ENCODE measurements at places on chromosomes 7 and 10.

DNA sequence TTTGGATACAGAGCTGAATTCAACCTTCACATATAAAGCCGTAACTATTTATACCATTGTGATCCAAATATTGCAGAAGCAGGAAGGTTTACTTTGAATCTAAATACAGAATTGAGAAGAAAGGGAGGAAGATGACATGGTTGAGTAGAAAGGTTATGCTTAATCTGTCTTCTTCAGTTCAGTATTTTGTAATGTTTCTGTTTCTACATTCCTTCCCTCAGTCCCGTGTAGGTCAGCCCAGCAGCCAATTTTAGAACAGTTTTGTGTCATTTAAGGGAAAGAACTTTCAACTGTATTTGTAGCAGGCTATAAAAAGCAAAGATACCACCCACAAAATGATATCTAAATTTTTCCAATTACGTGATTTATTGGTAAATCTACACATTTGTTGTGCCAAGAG, 97.4 kb downstream of the CPED1 start:
- no peak for DNase-seq

DNA sequence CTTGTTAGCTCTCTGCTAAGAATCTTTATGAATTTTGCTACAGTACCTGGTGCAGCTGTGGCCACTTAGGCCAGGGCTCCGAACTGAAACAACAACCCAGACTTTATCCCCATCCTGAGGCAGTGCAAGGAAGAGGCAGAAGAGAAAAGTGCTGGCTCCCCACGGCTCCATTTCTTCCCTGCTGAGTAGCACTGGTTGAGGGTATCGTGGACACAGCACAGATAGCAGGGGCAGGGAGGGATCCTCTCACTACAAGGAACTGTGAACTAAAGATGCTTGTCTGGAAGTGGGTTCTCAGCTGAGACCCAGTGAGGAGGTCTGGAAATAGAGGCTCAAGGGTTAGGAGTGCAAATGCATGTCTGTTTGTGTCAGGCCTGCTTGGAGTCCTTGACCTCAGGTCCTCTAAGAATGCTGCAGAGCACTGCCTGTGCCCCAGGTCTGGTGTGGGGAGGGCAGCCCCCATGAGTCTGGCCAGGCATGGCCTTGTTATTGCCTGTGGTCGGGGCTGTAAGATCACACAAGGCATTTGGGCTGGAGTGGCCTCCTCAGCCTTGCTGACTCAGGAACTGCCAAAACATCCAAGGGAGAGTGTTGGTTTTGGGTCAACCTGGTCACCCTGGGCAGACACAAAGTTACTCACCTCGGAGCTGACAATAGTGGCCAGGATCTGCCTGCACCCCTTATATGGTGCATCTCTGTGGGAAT, 58.1 kb downstream of the DMBT1 start:
- no peak for DNase-seq

- DNase-seq, result peak; percentile 79
These were observed 10.8 kb downstream of the LFNG start for GRCh38 chr7:2530071-2530987.

DNA sequence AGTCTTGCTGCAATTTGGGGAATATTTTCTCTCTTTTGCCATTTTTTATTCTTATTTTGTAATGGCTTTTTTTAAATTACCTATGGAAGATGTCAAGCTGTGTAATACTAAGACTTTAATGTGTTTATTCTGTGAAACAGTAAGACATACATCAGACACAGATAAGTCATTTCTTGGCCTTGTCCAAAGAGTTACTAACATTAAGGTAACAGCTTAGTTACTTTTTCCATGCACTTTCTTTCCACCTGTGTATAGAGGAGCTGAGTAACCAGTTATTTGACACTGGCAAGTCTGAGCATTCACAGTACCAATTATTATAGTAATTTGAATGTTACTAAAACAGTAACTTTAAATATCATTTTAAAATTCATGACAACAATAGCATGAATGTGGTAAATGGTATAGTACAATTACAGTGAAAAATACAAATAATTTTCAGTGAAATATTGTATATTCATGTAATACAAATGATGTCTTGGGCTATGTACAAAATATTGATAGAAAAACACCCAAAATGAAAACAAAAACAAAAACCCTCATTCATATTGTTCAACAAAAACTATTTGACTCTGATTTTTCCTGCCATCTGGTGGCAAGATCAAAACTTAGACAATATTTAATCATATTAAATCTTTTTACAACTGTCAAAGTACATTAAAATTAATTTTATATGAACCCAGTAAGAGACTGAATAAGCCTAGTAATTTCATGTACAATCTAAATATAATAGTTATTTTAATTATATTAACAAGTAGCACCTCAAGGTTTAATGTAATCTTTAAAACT, 259.8 kb upstream of the SEMA3A start:
- no peak for DNase-seq

- no peak for DNase-seq
These were observed 141.3 kb upstream of the ZNF438 start for GRCh38 chr10:31172925-31173324.

GRCh38 chr7:133912916-133913697, 214.0 kb upstream of the LRGUK start:
- DNase-seq, result no peak

DNA sequence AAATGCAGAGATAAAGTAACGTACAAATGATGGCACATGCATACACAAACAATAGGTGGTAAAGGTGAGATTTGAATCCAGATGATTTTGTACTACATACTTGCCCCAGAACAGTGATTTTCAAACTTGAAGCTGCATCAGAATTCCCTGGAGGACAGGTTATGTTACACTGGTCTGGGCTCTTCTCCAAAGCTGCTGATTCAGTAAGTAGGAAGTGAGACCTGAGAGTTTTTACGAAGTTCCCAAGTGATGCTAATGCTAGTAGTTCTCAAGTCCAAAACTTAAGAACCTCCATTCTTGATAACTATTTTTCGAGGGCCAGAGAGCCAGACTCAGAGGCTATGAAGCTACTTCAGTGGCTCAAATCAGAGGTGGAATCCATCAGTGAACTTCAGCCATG, 159.0 kb upstream of the POM121L12 start:
- DNase-seq, result no peak

DNA sequence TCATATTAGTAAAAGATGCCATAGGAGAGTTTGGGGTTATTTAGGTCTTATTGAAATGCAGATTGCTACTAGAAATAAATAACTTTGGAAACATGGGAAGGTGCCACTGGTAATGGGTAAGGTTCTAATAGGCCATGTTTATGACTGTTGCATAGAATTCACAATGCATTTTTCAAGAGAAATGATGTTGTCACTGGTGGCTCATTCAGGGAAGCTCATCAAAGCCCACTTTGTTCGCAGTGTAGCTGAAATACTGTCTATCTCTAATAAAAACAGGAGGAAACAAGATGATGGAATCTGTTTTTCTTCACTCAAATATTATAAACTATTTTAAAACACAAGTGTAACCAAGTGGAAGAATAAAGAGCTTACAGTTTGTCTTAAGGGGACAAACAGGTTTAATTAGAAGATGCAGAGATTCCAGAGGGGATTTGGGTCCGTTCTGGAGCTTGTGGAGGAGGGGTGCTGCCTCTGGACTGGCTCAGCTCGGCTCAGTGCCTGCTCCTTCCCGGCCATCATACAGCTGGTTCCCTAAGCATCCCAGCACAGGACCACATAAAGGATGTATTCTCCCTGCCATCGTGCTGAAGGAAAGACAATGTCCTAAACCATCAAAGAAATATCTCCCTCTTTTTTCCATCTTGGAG, 20.4 kb downstream of the OPALIN start:
- no peak for DNase-seq

- no peak for DNase-seq
These were observed 14.5 kb downstream of the CBX3 start for GRCh38 chr7:26216049-26216448.

GRCh38 chr10:102782673-102783551, 39.2 kb downstream of the WBP1L start:
- DNase-seq, result no peak

DNA sequence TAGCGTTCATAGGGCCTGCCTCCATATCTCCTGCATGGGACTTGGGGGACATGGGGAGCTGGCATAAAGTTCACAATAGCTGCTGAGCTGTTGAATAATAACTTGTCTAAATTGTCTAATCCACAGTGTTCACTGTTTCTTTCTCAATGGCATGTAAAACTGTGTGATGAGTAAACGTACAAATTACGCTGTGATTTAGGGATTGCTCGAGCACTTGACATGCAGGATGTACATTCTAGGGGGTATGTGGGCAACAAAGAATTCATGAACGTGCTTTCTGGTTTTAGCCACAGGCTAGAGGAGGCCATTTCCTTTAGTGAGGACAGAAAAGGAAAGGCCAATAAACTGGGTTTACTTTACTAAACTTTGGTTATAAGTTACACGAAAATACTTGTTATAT, 534.2 kb upstream of the ZWINT start:
- DNase-seq, result no peak

DNA sequence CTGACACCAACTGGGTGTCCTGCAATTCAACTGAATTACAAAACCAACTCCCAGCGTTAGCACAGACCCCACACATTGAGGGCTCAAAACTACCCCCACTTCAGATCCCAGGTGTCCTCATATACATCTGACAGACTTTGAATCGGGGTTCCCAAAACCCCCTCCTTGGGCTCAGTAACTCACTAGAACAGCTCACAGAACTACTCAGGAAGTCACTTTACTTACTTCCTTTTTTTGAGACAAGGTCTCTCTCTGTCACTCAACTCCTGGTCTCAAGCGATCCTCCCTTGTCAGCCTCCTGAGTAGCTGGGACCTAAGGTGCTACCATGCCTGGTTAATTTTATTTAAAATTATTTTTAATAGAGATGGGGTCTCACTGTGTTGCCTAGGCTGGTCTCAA, 456.0 kb downstream of the SDK1 start:
- no peak for DNase-seq

GRCh38 chr10:110733218-110733952, 89.2 kb downstream of the RBM20 start:
- DNase-seq, result no peak

- DNase-seq, result no peak
These were observed 148.4 kb downstream of the MDFIC start for GRCh38 chr7:115070311-115070710.

- no peak for DNase-seq
These were observed 102.5 kb upstream of the RPA3 start for GRCh38 chr7:7820939-7821338.

DNA sequence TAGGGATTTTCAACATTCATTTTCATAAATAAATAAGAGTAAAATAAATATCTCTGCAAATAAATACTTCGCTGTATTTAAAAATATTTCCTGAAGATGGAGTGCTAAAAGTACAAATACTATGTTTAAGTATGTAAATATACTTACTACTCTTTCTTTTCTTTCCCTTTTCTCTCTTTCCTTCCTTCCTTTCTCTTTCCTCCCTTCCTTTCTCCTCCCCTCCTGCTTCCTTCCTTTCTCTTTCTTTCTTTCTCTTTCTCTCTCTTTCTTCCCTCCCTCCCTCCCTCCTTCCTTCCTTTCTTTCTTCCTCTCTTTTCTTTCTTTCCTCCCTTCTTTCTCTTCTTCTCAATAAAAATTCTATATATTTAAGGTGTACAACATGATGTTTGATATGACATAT, 496.1 kb downstream of the CCSER2 start:
- DNase-seq, result no peak

DNA sequence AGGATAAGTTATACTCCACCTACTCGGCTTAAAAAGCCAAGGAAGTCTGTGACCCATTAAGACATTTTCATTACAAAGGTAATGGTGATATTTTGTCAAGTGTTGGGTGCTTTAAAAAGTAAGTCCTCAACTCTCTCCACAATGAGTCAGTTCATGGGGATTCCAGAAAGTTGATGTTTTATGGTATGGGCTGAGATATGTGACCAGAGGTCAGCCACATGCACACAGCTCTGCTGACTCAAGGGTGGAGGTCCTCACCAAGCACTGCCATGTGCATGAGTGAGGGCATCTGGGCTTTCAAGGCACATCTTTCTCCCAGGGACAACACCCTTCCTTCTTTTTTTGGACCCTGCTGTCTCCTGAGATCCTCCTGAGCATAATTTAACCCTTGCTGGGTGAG, 292.9 kb downstream of the PTEN start:
- DNase-seq, result no peak

DNA sequence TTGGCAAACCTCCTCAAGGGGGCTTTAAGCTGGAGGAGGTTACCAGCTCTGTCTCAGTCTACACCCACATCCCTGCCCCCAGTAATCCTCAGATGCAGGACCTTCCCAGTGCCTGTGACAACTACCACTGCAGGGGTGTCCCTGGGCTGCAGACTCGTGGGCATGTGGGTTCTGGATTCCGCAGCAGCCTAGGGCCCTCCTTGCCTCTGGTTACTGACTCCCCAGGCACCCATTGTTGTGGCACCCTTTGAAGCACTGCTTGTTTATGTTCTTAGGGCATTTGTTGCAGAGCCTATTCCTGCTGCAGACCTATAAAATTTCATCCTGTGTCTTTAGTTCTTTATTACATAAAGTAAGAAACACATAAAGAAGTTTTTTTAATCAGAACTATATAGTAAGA, 51.1 kb upstream of the GJD4 start:
- DNase-seq, result no peak

GRCh38 chr10:69268761-69269416, 9.4 kb upstream of the HK1 start:
- DNase-seq, result no peak

- DNase-seq, result no peak
These were observed 134.4 kb upstream of the DLX6 start for GRCh38 chr7:96870934-96871333.

GRCh38 chr7:151313857-151314256, 27.8 kb upstream of the NUB1 start:
- DNase-seq, result no peak

DNA sequence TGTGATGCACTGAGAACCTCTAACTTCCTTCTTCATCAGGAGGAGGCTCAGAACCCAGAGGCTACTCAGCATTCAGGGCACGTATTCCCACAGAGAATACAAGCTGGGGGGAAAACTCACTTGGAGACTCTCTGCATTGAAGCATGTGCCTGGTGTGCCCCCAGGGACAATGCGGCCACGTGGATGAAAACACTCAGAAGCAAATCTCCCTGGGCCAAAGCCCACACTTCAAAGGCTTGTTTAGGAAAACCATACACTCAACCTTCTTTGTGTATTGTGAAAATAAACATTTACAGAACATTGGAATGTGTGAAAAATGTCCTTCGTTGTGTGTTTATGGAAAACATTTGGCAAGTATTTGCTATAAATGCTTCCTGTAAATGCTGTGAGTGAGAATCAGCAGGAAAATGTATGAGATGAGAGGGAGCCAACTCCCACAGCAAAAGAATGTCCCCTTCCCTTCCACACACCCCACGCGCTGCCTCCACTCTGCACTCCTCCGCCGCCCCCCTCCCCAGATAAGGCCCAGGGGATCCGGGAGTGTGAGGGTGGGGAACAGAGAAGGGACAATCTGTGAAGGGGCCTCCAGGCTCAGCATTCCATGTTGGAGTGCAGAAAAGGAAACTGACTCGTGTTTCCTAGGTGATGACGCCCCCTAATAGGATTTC, 339.5 kb downstream of the ELMO1 start:
- no peak for DNase-seq

DNA sequence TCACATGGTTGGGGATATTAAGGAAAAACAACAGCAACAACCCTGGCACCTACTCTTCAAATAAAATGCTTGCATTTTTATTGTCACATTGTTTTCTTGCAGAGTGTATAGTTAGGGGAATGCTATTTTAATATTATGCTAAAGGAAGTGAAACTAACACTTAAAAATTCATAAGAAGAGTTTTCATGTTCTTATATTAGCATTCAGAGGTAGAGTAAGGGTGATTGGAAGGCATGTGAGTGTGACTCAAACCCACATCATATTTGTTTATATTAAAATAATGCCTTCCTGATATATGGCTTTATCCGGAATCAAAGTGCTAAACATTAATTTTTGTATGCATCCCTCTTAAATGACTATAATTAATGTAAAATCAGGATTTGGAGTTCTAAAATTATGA, 59.8 kb upstream of the TES start:
- DNase-seq, result no peak

GRCh38 chr10:29249018-29249417, 39.9 kb upstream of the LYZL1 start:
- DNase-seq, result no peak
